Esophagus muscularis mucosa (tissue), 4 donors: ENCODE measurements at places on chromosomes 2 and 18.
A peak's percentile ranks its signal among the peaks of the same experiment; 100 is the strongest.

DNA sequence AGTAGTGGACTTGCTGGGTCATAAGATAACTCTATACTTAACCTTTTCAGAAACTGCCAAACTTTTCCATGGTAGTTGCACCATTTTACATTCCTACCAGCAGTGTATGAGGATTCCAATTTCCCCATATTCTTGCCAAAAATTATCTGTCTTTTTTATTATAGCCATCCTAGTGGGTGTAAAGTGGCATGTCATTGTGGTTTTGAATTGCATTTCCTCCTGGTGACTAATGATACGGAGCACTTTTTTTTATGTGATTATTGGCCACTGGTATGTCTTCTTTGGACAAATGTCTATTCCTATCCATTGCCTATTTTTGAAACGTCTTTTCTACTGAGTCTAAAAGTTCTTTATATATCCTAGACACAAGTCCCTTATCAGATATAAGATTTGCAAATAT is 44.3 kb downstream of the CACNB4 start:
- DNase-seq = no peak

DNA sequence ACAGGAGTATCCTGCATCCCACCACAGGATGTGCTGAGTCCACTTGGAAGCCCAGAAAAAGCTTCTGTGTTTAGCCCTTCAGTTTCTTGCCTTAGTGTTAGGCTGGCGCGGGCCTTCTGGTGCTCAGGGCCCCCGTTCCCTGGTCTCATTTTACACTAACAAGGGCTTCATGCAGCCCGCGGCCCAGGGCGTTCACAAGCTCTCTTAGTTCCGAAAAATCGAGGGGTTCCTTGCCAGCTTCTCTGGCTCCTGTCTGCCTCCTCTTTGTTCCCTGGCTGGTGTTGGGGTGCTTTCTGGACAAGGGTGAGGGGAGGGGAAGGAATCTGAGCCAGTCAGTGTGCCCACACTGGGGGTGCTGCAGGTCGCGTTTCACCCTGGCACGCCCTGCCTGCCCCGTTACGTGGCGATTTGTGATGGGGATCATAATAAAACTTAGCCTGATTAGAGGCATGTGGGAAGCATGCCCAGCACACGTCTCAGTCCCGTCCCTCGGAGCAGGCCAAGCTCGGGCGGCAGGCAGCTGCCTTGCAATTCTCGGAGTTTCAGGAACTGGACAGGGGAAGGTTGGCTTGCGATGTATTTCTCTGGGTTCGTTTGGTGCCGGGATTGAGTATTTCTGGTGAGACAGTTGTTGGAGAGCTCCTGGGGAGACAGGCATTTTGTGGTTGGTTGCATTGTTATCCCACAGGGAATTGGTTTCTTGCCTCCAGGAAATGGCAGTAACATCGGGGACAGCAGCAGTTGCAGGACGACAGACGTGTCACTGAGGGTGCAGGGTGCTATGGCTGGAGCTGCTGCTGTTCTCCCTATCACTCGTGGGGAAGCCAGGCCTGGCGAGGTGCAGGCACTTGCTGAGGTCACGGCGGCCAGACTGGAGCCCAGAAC is 22.9 kb downstream of the SH3BP4 start:
- no peak for DNase-seq

DNA sequence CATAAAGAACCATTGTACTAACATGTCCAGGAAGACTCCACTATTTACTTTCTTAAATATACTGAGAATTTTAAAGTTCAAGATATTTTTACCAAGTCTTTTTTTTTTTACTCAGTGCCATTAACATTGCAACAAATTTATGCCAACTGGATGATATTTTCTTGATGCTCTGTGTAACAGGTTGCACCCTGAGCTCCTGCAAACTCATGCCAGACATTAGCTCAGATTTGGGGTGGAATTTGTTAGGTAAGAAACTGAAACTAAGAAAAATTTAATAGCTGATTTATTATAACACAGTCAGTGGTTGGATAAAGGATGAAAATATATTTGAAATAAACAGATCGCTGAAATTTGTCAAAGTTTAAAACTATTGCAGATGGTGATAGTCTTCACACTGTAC is 228.6 kb upstream of the SPHKAP start:
- DNase-seq = no peak

- DNase-seq = no peak
Measured at GRCh38 chr2:25341753-25342371, at the start of gene DNMT3A. Gene DNMT3A, minus strand, starts transcription at chr2:25341925. Its CDS starts 27,941 bp downstream, at chr2:25313984.

DNA sequence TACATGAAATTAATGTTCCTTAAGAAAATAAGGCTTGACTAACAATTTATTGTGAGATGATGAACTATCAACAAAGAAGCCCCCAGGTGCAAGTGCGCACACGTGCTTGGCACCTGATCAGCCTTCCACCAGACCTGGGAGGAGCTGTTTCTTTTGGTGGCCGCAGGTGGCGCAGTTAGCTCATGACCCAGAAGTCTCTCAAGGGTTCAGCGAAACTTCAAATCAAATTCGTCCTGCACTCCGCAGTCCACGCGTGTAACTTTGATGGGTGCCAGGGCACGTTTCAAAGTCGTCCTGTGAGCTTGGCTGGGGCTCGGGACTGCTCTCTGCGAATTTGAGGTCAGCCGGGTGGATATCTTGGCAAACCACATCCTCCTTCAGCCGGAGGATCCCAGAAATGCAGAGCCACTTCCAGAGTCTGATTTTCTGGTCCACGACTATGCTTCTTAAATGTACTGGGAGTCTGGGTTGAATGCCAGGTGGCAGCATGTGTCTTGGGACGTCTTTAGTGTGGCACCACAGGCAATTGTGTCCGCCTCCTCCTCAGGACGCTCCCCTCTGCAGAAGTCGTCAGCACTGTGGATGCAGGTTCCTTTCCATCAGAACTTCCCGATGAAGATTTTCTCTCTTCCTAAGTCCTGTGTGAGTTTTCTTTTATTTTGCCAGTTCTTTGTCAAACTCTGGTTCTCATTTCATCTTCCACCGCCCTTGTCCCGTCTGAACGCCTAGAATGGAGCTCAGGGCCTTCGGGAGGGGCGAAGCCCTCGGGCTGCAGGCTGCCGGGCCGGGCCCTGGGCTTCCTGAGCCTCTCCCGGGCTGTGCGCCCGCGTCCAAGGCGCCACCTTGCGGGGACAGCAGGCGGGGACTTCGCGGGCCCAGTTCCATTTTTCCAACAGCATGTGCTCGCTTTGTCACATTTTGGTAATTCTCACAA is 61.3 kb upstream of the RAPGEF4 start:
- DNase-seq = no peak

- DNase-seq = no peak
Measured at GRCh38 chr2:189163889-189164288, 15.7 kb downstream of the COL5A2 start.

- DNase-seq = no peak
Measured at GRCh38 chr2:186687807-186688211, 6.1 kb upstream of the FAM171B start.

DNA sequence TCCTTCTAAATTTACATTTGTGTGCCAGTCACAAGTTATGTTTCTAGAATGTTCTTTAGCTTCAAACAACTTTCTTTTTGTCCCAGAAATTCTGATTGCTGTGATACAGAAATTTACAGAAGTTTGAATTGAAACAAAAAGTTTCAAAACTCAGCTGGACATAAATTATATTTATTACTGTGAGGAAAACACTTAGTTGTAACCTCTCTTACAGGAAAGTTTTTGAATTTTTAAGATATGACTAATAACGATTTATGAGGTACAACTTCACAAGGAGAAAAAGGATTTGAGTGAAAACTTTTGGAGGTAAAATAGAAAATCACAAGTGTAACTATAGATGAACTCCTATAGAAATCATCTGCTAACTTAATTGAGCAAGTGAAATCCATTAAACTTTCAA is 205.3 kb downstream of the TMEM247 start:
- DNase-seq = no peak

- DNase-seq = no peak
Measured at GRCh38 chr2:158142165-158142564, 40.5 kb downstream of the UPP2 start.

GRCh38 chr2:33728106-33728505 is 129.0 kb upstream of the FAM98A start:
- no peak for DNase-seq

GRCh38 chr18:58396144-58396543 is 232.7 kb downstream of the ALPK2 start:
- no peak for DNase-seq

DNA sequence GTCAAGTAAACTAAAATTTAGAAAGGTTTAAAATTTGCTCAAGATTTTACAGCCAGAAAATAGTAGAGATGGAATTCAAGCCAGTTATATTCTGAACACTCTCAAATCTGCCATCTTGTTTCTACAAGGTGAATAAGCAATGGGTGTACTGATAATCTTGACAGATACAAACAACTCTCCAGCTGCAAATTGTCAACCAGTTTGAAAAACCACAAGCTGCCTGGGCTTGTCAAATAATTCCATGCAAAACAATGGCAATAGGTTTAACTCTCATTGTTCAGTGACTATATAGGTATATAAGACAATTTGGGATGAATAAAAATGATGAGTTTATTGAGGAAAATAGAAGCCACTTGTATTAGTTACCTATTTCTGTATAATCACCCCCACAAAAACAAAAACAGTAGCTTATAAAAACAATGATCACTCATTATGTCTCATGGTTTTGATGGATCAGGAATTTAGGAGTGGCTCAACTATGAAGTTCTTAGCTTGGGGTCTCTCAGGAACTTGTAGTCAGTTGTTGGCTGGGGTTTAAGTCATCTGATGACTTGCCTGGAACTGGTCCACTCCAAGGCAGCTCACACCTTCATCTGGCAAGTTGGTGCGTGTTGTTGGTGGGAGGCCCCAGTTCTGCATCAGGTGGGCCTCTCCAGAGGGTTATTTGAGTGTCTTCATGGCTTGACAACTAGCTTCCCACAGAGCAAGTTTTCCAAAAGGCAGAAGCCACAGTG is 12.6 kb upstream of the EVA1A start:
- DNase-seq = no peak

DNA sequence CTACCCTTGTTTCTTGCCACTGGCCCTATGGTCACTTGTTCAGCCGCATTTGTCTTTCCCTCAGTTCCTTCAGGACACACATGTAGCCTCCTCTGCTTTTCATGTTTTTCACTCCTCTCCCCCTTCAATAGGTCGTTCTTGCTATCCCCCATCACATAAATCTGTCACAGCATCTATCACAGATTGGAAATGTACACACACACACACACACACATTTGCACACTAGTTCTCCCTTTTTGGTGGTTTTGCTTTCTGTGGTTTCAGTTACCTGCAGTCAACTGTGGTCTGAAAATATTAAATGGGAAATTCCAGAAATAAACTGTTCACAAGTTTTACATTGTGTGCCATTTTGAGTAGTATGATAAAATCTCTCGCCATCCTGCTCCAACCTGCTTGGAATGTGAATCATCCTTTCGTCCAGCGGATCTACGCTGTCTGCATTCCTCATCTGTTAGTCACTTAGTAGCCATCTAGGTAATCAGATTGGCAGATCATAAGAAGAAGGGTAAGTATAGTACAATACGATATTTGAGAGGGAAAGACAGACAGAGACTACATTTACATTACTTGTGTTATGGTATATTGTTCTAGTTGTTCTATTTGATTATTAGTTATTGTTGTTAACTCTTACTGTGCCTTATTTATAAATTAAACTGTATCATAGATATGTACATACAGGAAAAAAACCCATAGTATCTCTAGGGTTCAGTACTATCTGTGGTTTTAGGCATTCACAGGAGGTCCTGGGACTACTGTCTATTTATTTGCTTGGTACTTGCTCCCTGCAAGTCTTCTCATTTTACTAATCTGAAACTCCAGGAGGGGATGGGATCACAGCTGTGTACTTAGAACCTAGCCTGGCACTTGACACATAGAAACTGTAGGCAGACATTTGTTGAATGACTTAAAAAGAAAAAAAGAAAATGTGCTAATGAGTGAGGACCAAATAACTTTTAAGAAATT is 86.1 kb upstream of the PNPT1 start:
- DNase-seq = no peak

DNA sequence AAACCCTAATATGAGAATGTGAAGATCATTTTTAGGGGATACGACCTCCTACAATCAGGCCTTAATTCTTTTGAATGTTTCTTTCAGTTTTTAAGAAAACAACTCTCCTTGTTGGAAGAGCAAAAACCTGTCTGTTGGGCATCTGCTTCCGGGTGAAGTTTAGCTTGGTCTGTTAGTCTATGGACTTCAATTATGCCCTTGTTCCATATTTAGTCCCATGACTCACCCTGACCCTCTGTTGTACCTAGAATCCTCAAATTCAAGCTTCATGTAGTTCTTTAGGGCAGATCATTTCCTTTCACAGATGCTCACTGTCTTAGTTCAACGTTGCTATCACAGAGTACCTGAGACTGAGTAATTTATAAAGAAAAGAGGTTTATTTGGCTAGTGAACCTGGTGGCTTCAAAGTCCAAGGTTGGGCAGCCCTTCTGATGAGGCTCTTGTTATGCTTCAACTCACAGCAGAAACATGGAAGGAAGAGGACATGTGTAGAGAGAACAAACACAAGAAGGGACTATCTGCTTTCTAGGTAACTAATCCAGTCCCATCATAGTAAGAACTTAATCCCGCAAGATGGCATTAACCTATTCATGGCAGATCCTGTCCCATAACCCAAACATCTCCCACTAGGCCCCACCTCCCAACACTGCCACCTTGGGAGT is 82.5 kb upstream of the SERPINE2 start:
- DNase-seq = peak; percentile 42

- no peak for DNase-seq
Measured at GRCh38 chr18:45370255-45371010, 244.8 kb upstream of the SLC14A2 start.

GRCh38 chr2:36468463-36469105 is 113.0 kb downstream of the CRIM1 start:
- DNase-seq = peak; percentile 47

DNA sequence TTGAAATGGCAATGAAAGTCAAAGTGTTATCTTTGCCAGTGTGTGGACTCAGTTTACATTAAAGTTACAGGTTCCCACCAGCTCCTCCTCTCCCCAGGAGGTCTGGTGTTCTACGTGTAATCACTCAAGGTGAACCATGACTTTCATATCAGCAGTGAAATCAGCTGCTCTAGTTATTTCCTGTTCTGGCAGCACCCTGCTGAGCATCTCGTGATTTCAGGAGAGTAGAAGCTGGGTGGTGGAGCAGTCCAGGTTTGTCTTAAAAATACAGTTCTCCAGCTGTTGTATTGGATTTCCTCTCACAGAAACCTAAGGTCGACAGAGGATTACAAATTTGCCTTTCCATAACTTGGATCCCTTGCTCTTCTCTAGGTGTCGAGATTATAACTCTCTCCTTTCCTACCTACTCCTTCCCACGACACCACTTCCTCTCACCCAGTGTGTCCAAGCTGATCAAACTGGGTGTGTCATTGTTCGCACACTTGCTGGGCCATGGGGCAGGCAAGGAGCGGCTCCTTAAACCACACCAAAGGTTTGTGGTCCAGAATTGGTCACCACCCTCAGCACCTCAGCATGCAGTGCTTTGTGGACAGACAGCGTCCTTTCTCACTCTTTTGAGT is 13.0 kb upstream of the ARHGAP25 start:
- peak; percentile 60 for DNase-seq
